AG20443 (cell line): ENCODE measurements at places on chromosomes 5 and 9.
A peak's percentile ranks its signal among the peaks of the same experiment; 100 is the strongest.

GRCh38 chr5:98489021-98489420 lies 284.4 kb upstream of the RGMB start:
- no peak for DNase-seq

- no peak for DNase-seq
These were observed 106.4 kb upstream of the SLC12A2 start for GRCh38 chr5:127976991-127977717.

- no peak for DNase-seq
These were observed 1561.4 kb downstream of the MAT2B start for GRCh38 chr5:165066751-165067385.

DNA sequence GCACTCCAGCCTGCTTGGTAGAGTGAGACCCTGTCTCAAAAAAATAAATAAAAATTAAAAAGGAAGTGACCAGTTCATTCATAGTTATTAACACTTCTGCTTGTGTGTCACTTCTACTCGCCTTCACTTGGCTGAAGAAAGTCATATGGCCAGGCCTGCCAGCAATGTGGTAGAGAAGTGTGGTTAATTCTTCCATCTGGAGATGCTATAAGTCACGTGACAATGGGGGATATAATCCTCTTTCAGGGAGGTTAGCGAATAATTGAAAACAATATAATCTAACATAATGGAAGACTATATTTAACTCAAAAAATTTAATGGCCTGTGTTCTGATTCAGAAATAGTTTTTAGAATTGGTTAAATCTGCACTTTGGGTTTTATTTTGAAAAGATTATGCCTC lies 305.6 kb downstream of the DOCK8 start:
- no peak for DNase-seq

- DNase-seq = no peak
These were observed 36.4 kb upstream of the ADAMTSL1 start for GRCh38 chr9:18437315-18438201.

- DNase-seq = no peak
These were observed 55.7 kb upstream of the EQTN start for GRCh38 chr9:27352457-27353165.

DNA sequence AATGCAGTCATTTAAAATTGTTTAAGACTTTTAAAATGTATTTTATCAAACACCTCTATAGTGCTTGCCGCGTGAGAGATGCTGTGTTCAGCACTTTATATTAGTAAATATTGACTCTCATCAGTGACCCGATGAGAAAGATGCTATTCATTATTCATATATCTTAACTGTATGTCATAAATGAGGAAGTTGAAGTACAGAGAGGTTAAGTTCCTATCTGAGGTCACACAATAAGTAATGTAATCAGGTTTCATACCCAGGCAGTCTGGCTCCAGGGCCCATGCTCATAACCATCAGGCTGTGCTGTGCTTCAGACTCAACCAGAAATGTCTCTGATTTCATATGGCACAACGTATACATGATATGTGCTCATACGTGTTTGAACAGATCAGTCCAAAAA lies 119.0 kb downstream of the SV2C start:
- no peak for DNase-seq

DNA sequence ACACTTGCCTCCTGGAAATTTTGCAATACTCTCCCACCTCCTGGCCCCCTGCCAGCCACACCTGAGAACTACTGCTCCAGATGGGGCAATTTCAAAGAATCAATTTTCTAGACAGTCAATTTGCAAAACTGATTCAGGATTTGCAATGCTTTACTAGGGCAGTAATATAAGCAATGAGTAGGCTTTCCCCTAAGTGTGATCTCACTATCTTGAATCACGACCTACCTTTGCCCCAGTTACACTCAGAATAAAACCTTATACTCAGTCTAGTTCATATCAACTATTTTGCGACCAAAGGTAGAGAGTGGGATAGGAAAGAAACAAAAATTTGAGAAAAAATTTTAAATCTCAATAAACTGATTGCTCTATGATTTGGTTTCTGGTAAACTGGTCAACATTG lies 54.4 kb downstream of the DROSHA start:
- DNase-seq = no peak

DNA sequence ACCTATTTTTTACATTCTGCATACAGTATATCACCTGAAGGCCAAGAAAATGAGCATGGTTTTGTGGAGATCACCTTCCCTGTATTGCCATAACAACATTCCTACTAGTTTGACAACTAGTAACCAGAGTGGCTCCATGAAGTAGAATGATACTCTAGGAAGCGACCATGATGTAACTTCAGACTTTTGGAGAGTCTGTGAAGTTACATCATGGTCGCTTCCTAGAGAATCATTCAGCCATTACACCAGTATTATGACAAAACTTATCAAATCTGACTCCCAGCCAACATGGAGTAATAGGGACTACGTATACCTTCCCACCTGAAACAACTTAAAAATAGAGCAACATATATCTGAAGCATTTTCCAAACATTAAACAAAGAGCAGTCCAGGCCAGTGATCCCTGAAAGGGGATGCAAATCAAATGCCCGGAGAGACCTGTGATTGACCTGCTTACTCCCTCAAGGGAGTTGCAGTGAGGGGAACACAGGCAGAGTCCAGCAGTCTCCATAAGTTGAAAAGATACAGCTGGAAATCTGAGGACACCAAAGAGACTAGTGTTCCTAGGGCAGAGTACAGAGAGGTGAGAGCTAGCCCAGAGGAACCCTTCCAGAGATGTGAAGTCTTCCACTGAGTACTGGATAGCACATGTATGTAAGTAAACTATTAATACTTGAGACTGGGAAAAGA lies 7.8 kb downstream of the ECM2 start:
- no peak for DNase-seq

DNA sequence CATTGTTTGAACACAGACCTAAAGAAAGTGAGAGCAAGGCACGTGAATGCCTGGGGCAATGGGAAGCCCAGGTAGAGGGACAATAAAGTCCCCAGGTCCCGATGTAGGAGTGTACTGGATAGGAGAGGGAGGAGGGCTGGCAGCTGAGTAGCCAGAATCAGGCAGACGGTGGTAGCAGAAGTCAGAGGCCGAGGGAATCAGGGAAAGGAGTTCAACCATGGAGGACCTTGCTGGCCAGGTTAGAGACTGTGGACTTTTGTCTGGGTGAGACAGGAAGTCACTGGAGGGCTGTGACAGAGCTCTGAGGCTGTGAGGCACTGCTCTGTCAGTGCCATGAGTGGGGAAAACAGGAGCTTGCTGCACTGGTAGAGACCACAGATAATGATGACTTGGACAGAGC lies 248.2 kb downstream of the EFNA5 start:
- DNase-seq = no peak

- DNase-seq = no peak
These were observed 314.1 kb upstream of the PANK3 start for GRCh38 chr5:168893283-168893682.

- peak; percentile 61 for DNase-seq
These were observed 92.7 kb downstream of the COL5A1 start for GRCh38 chr9:134734270-134734669.

GRCh38 chr9:90029386-90029785 lies 424.6 kb downstream of the GADD45G start:
- no peak for DNase-seq

DNA sequence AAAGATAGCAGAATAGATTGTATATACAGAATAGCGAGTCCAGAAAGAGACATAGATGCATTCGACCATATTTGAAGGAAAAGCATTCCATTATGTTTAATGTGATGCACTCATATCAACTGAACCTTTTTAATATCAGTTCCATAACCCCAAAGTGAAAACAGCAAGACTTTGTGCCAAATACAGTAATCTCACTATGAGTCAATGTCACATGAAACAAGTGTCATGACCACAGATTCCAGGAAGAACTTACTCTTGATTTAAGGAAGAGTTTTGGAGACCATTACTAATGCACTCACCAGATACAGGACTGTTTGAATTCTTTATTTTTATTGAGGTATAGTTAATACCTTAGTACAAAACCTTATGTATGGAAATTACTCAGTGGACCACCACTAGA lies 220.5 kb downstream of the SH3GL2 start:
- DNase-seq = no peak

GRCh38 chr5:169018925-169019324 lies 282.0 kb downstream of the SLIT3 start:
- DNase-seq = no peak

GRCh38 chr9:91799113-91799744 lies 150.8 kb downstream of the ROR2 start:
- no peak for DNase-seq

DNA sequence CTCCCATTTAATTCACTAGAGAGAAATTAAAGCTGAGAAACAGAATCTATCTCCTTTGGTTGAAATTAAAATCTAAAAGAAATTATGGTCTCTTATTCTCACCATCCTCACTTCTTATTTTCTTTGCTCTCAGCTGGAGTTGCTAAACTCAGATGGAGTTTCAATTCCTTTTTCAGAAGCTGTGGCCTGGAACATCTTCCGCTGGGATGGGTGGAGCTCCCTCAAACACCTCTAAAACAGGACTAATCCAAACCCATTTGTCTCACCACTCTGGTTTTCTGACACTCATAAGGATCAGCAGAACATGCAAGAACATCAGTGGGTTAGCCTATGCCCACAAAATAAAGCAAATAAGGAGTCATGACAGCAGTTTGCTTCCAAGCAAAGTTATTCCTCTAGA lies 39.6 kb upstream of the CEP78 start:
- no peak for DNase-seq

- no peak for DNase-seq
These were observed 104.7 kb downstream of the FOCAD start for GRCh38 chr9:20788526-20789451.

DNA sequence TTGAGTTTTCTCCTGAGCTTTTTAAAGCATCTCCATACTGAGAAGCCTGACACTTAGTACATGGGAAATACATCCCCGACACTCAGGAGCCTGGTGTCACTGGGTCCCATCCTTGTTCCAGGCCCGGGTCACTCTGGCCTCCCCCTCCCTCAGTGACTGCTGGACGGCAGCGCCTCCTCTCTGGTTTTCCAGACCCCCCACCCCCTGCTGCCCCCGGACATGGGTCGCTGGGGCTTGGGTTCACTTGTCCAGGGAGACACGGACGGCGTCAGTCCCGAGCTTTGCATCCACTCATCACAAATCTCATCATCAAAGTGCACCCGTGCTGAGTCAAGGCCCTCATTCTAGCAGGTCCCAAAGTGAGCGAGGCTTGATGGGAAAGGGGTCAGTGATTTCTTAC lies 243.0 kb downstream of the IRX2 start:
- DNase-seq = no peak

GRCh38 chr9:120351106-120351505 lies 228.9 kb downstream of the CDK5RAP2 start:
- DNase-seq = no peak

GRCh38 chr5:150279330-150280020 lies 10.1 kb downstream of the CAMK2A start:
- DNase-seq = no peak

- DNase-seq = peak; percentile 12
These were observed 16.3 kb downstream of the PRXL2C start for GRCh38 chr9:96638606-96639364.

DNA sequence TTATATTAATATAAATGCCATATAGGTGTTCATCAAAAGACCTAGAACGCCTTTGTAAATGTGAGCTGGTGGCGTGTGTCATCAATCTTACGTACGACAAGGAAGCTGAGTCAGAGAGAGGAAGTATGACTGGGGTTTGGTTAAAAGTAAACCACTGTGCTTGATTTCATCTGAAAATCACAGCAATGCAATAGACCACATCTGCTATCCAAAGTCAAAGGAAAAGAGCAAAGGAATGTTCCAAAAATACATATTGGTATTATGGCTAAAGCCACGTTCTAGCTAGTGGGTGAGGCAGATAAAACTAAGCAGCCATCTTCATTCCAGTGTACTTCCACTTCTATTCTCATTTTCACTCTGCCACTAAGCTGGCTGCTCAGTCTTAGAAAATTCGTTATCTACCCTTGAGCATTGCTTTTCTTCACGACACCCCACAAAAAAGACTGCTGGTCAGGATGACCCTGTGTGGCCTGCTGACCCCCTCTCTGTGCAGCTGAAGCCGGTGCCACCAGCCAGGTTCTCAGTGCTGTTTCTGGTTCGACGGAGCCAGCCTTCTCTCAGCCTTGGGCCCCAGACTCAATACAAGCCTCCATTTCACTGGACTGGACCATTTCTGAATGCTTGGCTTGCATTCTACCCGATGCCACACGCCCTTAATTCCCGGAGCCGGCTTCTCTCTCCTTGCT lies 23.8 kb downstream of the SHC3 start:
- peak; percentile 77 for DNase-seq

GRCh38 chr5:132828846-132829494 lies 1.5 kb downstream of the SHROOM1 start:
- no peak for DNase-seq
